ENCODE measurements at places on chromosomes 7 and 10.

- ATAC-seq, result no peak
These were observed 99.7 kb upstream of the ZEB1 start for GRCh38 chr10:31219306-31219705.

- ATAC-seq, result no peak
These were observed 48.5 kb downstream of the PDIA4 start for GRCh38 chr7:148979827-148980226.

GRCh38 chr10:101779544-101780186 is 3.6 kb downstream of the NPM3 start:
- ATAC-seq, result no peak

GRCh38 chr10:47243791-47244190 is 56.2 kb upstream of the GDF10 start:
- no peak for ATAC-seq

GRCh38 chr7:112290065-112290464 is 83.6 kb downstream of the ZNF277 start:
- ATAC-seq, result peak; percentile 91

- peak; percentile 34 for ATAC-seq
These were observed 124.7 kb downstream of the CNOT4 start for GRCh38 chr7:135385209-135385608.

GRCh38 chr10:93760490-93760889 is 2.8 kb downstream of the LGI1 start:
- no peak for ATAC-seq

- ATAC-seq, result no peak
These were observed 436.0 kb downstream of the PAXIP1 start for GRCh38 chr7:154566877-154567276.

GRCh38 chr10:12221323-12222298 is 25.6 kb downstream of the CDC123 start:
- ATAC-seq, result no peak

DNA sequence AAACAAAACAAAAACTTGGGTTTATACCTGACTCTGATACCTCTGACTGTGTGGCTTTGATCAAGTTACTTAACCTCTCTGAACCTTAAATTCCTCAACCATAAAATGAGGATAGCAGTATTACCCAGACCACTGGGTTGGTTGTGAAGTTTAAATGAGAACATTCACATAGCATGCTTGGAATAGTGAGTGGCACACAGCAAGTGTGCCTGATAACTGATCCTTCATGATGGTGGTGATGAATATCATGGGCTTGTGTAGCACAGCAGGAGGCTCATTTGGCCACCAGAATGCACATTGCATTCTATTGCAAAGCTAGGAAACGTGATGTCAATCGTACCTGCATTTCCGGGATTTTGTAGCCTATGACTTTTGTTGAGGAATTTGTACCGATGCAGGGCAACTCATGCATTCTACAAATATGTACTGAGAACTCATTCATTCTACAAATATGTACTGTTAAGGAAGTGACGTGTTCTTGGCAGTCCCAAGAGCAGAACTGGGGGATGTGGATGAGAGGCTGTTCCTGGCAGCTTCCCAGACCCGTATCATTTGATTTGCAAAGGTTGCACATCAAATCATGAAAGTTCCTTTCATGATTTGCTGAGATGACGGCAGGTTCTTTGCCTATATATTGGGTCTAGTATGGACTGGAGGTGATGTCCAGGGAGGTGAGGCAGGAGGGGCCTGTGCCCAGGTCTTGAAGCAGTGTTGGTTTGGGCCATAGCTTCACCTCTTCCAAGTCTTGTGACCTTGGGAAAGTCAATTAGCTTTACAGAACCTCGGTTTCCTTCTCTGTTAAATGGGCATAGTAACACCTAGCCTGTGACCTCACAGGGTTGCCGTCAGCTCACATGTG is 94.6 kb upstream of the SMNDC1 start:
- ATAC-seq, result peak; percentile 88

DNA sequence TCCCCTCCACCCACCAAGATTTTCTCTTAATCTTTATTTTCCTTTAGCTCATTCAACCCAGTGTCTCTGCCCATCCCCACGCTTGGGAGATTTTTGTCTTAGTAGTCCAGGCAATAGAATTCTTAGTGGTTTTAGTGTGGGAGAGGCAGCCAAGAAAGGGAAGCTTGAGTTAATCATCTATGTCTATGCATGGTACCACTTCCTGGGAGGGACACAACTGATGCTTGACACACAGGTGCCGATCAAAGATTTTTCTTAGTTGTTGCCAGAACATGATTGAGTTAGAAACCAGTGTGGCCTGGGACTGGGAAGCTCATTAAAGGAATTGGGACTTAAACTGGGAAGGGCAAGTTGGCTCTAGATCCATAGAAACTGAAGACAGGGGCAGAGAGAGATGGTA is 3.1 kb downstream of the STRA8 start:
- no peak for ATAC-seq

- ATAC-seq, result no peak
These were observed 115.3 kb downstream of the JAZF1 start for GRCh38 chr7:28065308-28065707.

GRCh38 chr7:66359656-66360211 is 154.6 kb downstream of the TPST1 start:
- peak; percentile 27 for ATAC-seq

- ATAC-seq, result peak; percentile 77
These were observed 45.6 kb upstream of the SCIN start for GRCh38 chr7:12524794-12525386.

DNA sequence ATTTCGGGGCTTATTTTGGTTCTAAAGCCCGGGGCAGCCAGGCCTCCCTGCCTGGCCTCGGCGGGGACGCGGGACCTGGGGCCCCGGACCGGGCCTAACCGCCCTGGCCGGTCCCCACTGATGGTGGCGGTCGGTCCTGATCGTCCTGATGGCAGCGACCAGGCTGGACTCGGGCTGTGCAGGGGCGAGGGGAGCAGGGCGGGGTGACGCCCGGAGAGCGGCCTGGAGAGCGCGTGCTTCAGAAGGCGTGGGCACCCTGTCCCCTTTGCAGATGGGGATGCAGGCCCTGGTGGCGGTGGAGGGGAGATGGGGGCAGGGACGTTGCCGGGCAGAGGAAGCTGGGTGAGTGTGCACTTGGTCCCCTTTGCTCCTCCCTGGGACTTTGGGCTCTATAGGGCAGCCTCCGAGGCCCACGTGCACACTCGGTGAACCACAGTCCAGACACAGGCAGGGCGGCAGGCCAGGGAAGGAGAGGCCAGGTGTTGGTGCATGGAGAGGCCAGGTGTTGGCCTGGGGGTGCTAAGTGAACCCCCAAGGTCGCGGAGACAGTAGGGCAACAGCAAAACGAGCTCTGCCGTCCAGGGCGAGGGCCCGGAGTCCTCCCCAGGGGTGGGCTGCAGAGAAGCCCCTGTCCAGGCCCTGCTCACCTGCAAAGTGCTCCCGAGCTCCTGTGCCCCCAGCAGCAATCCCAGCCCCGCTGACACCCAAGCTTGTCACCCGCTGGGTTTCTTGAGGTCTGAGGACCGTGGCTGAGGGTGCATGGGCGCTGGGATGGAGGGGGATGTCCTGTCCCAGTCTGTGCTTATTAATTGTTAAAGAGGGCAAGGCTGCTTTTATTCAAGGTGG is 42.4 kb upstream of the FAM20C start:
- ATAC-seq, result peak; percentile 12

Measured in SK-N-SH treated with all-trans-retinoic acid at 6 μM for 48 hours (cell line).